ENCODE measurements at places on chromosomes 5 and 9.

GRCh38 chr5:91438871-91439270, 55.8 kb upstream of the ARRDC3 start:
- no peak for DNase-seq

DNA sequence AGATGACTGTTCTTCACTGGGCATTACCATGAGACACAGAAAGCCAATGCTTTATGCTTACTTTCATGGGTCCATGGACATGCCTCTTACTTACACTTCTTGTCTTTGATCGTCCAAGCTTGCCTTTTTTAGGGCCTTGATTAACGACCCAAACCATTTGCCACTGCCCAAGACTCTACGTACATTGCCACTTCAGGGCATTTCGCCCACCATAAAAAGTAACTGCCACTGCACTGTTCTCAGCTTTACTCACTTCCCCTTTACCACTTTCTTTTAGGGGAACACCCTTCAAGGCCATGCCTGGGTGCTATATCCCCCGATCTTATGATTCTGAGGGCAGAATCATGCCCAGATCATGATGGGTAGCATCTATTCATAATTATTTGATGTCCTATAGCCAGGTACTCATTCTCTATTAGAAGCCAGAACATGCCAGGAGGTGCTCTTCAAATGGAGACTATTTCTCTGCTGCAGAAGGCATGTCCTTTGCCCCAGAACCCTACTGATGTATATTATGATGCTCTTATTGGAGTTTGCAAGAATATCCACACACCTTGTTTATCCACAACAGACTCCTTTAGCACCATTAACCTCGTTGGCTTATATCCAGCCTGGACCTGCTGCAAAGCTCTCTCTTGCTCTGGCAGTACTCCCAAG, 64.1 kb upstream of the RAD23B start:
- DNase-seq: no peak

DNA sequence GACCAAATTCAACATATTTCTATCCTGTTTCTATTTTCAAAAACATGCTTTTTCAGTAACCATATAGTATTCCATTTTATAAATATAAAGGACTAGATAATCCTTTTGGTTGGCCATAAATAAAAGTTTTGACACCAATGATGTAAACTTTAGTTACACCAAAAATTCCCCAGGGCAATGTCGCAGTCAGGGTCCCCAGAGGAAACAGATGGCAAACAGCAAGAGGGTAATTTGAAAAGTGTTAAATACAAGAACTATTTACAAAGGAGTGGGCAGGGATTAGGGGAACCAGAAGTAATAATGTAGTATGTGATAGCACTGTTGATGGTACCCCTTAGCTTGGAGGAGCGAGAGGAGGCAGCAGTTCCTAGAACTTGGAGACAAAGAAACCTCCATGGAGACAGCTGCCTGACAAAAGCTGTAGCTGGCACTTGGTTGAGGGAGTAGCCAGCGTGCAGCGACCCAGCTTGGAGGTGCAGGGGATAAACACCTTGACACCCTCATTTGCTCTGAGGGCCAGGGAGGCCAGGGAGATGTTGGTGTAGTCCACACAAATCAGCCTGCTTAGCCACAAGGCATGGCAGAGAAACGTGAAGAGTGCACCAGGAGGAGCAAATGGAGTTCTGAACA, 18.3 kb upstream of the MSANTD3 start:
- DNase-seq: no peak

GRCh38 chr9:107732781-107733522, 243.4 kb upstream of the KLF4 start:
- no peak for DNase-seq

GRCh38 chr5:78269088-78269703, 25.3 kb downstream of the AP3B1 start:
- no peak for DNase-seq

GRCh38 chr5:144436007-144436406, 265.3 kb downstream of the KCTD16 start:
- DNase-seq: no peak

DNA sequence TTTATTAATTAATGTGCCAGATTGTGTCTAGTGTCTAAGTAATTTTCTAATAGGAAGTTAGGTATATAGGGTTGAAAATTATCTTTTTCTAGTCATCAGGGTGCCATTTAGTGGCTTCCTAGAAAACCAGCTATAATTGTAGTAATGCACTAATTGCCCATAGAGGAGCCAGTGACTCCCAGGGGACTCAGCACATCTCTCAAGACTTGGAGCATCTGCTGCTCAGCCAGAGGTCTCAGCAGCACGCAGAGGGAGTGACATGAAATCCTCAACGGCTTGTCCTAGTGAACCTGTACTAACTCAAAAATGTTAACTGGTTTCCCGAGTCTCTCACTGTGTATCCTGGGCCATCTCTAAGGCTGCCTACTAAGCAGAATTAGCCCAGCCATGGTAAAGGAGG, 78.2 kb upstream of the MAN2A1 start:
- no peak for DNase-seq

- no peak for DNase-seq
Observed at GRCh38 chr5:136285096-136285855, 80.1 kb downstream of the TRPC7 start.

GRCh38 chr5:22070186-22070728, 782.9 kb downstream of the CDH12 start:
- DNase-seq: no peak

DNA sequence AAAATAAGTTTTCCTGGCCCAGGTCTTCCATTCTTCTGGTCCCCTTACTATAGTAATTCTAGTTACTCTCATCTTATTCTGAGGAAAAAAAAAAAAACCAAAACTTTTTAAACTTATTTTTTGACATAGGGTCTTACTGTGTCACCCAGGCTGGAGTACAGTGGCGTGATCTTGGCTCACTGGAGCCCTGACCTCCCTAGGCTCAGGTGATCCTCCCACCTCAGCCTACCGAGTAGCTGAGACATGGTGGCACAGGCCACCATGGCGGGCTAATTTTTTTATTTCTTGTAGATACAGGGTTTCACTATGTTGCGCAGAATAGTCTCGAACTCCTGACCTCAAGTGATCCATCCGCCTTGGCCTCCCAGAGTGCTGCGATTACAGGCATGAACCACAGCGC, 38.4 kb downstream of the SNAPC3 start:
- DNase-seq: no peak

- DNase-seq: no peak
Observed at GRCh38 chr9:2024888-2025782, 10.0 kb downstream of the SMARCA2 start.

DNA sequence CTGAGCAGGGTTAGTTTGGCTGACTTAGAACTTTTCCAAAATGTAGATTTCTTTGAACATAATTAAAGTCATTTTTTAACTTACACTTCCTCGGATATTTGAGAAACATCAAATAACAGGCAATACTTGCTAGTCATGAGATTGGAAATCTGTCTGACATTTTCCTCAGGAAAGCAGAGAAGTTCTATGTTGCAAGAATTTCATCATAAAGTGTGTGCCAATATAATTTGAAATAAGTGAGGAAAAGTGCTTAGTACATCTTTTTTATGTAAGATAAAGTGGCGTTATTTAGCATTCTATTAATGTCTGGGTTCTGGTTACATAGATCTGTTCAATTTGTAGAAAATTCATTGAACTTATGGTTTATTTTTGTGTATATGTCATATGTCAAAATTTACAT, 48.7 kb upstream of the C5orf47 start:
- DNase-seq: no peak

- no peak for DNase-seq
Observed at GRCh38 chr5:31763424-31763823, 124.5 kb downstream of the PDZD2 start.

- DNase-seq: no peak
Observed at GRCh38 chr5:1037671-1038416, 29.2 kb downstream of the NKD2 start.

DNA sequence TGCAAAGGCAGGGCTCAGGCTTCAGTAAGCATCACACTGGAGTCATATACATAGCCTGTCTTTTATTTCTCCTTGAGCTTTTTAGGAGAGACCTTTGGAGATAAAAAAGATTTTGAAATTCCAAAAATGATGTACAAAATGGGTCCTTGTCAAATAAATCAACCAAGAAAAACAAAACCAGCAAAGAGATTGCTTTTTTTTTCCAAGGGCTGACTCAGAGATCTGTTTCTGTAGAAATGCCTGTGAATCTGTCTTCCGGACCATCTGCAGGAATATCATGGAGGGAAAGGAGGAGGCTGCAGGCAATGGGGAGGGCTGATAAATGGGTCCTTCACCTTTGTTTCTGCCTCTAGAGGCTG, 77.4 kb downstream of the SLIT3 start:
- no peak for DNase-seq

DNA sequence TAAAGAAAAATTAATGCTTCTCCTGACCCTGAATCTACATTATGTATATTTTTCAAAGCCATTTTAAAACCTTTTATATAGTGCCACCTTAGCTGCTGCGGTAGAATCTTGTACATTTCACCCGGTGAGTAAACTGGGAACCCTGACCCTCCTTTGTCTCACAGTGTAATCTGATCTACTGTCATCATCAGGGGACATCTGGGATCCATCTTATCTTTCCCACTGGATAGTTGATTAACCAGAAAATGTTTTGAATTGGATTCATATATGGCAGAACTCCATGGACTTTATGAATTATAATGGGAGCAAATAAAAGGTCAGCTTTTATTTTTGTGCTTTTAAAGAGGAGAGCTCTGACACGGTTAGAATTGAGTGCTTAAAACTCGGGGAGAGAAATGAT, 95.0 kb downstream of the ADAMTSL1 start:
- no peak for DNase-seq

DNA sequence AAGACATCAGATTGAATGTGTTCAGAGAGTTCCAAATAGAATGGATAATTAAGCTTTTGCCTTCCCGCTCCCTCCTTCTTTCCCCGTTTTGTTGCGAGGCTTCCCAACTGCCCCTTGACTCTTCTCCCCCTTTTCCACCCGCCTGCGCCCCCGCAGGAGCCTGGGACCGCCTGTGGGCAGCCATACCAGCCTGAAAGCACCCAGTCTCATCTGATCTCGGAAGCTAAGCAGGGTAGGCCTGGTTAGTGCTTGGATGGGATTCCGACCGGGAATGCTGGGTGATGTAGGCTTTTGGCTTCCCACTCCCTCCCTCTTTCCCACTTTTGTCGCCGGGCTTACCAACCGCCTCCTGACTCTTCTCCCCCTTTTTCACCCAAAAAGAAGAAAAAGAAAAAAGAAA, 6.8 kb upstream of the HSD17B4 start:
- no peak for DNase-seq

DNA sequence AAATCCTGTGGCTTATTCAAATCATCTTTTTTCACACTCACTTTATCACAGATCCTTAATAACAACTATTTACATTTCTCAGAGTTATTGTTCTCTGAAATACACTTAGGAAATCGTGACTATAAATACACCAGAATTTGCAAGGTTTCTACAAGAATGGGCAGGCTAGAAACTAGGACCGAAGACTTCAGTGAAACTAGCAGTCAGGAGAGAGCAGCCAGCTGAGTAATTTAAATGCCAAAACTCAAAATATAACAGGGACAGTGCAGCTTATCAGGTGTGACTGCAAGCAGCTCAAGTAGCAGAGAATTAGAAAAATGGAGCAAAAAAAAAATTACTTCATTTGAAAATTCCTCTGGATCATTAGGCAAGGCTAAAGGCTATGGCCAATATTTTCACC, 719.3 kb upstream of the ZNF608 start:
- no peak for DNase-seq

GRCh38 chr5:96408841-96409538, 24.1 kb downstream of the PCSK1 start:
- DNase-seq: no peak

GRCh38 chr9:1128046-1128445, 77.9 kb downstream of the DMRT2 start:
- no peak for DNase-seq

GRCh38 chr5:72328172-72328571, 8.0 kb downstream of the PTCD2 start:
- DNase-seq: no peak

GRCh38 chr5:157972579-157972978, 113.6 kb upstream of the CLINT1 start:
- no peak for DNase-seq

DNA sequence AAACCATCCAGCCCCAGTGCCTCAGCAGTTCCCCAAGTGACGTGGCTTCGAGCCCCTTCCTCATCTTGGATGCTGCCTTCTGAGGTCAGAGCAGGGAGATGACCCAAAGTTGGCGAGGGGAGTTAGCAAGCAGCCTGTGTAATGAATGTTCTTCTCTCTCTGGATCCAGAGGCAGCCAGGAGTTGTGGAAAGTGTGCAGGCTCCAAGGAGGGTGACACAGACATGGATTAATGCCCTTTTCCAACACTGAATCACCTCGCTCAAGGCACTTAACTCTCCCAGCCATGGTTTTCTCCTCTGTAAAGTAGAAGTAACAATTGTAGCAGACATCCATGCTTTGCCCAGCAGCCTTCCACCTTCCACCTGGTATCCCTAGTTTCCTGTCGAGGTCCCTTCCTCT, 64.6 kb upstream of the HAND1 start:
- DNase-seq: no peak

DNA sequence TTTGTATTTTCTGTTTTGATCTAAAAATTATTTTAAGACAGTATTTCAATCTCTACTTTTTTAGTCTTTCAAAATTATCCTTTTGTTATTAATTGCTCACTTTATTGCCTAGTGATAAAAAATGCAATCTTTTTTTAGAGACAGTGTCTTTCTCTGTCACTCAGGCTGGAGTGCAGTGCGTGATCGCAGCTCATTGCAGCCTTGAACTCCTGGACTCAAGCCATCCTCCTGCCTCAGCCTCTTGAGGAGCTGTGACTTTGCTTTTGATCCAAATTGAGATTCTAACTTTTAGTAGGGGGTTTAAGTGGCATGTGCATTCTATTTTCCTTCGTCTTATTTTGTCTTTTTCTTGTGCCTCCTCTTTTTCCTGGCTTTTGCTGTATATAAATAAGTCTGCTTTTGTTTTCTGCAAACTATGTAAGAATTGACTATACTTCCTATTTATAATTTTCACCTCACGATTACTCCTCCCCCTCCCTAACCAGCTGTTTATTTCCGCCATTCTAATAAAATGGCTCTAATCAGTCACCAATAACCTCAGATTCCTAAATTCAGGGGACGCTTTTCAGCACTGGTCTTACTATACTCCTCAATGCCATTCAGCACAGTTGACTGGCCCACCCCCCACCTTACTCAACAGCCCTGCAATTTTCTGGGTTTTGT, 32.3 kb downstream of the KLF9 start:
- DNase-seq: no peak

GRCh38 chr5:176296-176823, 14.9 kb upstream of the LRRC14B start:
- DNase-seq: no peak

GRCh38 chr5:141716009-141716408, 34.0 kb upstream of the ARAP3 start:
- DNase-seq: no peak

All from hindlimb muscle (tissue), 1 donor.